Adrenal gland (tissue), 19 donors: ENCODE measurements at places on chromosomes 11 and 22. TPM values are rescaled to one million over a fixed set of nuclear protein-coding genes. Genes with fewer than 3 reads are reported as not detected.

- no peak for DNase-seq
Measured at GRCh38 chr11:126167488-126167887, 44.0 kb downstream of the RPUSD4 start.

DNA sequence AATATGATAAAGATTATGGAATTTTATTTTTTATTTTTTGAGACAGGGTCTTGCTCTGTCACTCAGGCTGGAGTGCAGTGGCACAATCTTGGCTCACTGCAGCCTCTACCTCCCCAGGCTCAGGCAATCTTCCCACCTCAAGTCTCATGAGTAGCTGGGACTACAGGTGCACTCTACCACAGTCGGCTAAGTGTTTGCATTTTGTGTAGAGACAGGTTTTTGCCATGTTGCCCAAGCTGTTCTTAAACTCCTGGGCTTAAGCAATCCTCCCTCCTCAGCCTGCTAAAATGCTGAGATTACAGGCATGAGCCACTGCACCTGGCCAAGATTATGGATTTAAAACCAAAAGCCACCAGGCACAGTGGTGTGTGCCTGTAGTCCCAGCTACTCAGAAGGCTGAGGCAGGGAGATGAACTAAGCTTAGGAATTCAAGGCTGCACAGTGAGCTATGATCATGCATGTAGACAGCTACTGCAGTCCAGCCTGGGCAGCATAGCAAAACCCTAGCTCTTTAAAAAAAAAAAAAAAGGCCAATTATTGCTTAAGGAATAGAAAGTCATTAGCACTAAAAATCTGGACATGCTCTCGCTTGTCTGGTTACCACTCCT, 20.2 kb upstream of the CCND1 start:
- DNase-seq = no peak

- no peak for DNase-seq
Measured at GRCh38 chr11:118604566-118604965, 2.8 kb upstream of the PHLDB1 start.

IL18 gene
- 5.3 TPM for polyA plus RNA-seq

ISX gene
- polyA plus RNA-seq = not detected

GRCh38 chr11:86931548-86932258, 23.5 kb downstream of the FZD4 start:
- peak; percentile 73 for DNase-seq

GRCh38 chr11:63838150-63838677, 696 bp upstream of the MARK2 start:
- DNase-seq = peak; percentile 55
